A549 treated with dexamethasone at 1 μM for 4 hours (cell line): ENCODE measurements at places on chromosomes 2 and 18. TPM values are rescaled to one million over a fixed set of nuclear protein-coding genes. Genes with fewer than 3 reads are reported as not detected.

Gene MAP2
- 1.1 to 2.4 TPM (median 1.2 TPM) in 5 replicates for total RNA-seq

Gene CNGA3
- 0.03 to 0.09 TPM (median 0.05 TPM) in 4 of 5 replicates, not detected in the other for total RNA-seq

Gene GPR45
- total RNA-seq = not detected in 5 replicates

Gene APCDD1
- total RNA-seq = 0.07 to 0.11 TPM (median 0.07 TPM) in 3 of 5 replicates, not detected in the others

Gene IHH
- 0.38 to 0.77 TPM (median 0.54 TPM) in 5 replicates for total RNA-seq

Gene STARD6
- 0.21 TPM in 1 of 5 replicates, not detected in the others for total RNA-seq

Gene GCKR
- total RNA-seq = 0.13 to 0.20 TPM (median 0.13 TPM) in 5 replicates
